ENCODE measurements at places on chromosomes 1 and 21.

- DNase-seq = peak; percentile 71
These were observed 1.5 kb upstream of the COL16A1 start for GRCh38 chr1:31705080-31705866.

GRCh38 chr1:36359383-36359782 is 26.3 kb downstream of the STK40 start:
- DNase-seq = no peak

DNA sequence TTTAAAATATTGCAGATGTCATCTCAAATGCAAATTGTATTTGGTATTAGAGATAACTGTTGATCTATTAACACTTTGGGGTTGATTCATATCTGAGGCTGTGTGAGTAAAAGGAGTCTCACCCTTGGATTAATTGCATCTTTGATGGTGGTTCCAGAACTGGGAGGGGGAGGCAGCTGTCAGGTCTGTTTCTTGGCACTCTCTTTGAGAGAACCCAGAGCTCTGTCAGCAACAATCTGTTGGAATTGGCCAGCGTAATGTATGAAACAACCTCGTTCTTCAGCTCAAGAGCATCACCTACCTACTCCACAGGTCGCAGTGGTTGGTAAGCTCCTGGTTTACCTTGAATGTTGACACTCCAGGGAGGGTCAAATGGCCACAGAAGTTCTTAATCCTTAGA is 424.1 kb downstream of the CAMTA1 start:
- no peak for DNase-seq

GRCh38 chr21:29295066-29295650 is 3.6 kb upstream of the BACH1 start:
- DNase-seq = no peak

GRCh38 chr1:28551381-28551780 is 1.5 kb upstream of the TRNAU1AP start:
- DNase-seq = no peak

- DNase-seq = peak; percentile 42
These were observed 13.3 kb downstream of the F3 start for GRCh38 chr1:94528299-94528698.

DNA sequence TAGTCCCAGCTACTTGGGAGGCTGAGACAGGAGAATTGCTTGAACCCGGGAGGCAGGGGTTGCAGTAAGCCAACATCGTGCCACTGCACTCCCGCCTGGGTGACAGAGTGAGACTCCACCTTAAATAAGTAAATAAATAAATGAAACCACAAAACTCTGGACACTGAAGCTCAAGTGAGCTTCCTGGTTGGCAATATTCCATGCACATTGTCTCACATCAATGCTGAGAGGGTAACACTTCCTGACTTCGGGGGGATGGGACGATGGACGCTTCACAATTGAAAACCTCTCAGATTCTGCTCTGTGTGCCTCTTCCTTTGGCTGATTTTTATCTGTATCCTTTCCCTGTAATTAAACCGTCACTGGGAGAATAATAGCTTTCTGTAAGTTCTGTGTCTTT is 70.0 kb upstream of the ZNF644 start:
- DNase-seq = no peak

DNA sequence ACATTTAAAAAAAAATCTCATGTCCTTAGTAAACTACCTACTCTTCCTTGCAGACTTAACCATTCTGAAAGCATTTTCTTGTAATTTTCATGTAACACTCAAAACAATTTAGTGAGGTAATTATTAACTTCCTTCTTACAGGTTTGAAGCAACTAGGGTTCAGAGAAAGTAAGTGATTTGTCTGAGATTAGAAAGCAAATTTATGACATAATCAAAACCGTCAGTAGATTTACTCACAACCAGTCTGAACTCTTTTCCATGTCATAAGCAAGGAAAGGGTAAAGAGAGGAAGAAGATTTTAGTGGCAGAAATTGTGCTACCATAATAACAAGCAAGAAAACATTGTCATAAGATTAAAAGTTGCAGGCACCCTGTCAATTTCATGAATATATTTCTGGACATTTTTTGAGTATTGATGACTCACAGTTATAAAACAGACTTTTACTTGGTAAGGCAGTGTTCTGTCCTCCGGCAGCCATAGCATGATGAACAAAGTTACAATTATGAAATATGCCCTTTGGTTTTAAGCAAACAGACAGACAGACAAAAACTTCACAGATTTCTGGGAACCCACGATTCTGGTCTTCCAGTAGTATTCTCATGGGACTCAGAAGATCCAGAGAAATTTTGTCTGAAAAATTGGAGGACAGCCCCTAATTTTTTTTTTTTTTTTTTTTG is 707.2 kb downstream of the RWDD3 start:
- no peak for DNase-seq

DNA sequence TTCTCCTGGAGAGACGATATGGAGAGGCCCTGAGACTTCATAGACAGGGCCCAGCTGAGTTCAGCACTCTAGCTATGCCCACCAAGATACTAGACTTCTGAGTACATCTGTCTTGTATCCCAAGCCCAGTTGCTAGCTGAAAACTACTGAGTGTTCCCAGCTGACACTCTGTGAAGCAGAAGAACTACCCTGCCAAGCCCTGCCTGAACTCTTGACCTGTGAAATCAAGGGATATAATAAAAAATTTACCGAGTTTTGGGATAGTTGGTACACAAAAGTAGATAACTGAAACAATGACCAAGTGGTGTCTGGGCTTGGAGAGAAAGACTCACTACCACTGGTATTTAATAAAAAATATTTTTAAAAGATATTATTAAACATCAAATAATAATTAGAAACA is 267.5 kb downstream of the TRABD2B start:
- DNase-seq = no peak

GRCh38 chr1:13624526-13624925 is 40.9 kb downstream of the PDPN start:
- DNase-seq = no peak

DNA sequence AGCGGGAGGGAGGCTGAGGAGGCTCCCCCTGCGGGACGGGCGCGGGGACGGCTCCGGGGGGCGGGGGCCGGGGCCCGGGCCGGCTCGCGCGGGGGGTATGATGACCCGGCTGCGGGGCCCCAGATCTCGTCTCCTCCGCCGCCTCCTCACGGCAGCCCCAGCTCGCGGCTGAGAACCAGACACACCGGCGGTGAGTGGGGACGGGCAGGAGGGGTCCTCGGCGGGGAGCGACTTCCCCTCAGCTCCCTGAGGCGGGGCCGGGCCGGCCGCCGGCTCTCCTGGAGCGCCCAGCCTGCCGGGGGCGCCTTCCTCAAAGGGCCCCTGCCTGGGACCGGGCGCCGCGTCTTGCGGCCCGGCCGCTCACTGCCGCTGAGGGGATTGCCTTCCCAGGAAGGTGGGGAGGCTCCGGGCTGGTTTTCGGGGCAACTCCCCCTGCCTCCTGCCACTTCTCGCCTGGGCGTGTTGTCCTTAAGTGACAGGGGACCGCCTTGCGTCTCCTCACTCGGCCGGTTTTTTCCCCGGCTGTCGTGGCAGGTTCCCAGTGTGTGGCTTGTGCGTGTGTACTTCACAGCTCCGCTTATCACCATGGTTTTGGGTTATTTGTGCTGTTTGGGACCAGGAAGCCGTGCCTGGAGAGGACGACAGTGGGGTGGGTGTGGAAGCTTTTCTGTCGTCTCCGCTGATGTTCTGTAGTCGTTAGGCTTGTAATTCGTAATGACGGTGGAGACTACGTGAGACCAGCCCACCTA is 800 bp downstream of the HIPK1 start:
- DNase-seq = peak; percentile 57

DNA sequence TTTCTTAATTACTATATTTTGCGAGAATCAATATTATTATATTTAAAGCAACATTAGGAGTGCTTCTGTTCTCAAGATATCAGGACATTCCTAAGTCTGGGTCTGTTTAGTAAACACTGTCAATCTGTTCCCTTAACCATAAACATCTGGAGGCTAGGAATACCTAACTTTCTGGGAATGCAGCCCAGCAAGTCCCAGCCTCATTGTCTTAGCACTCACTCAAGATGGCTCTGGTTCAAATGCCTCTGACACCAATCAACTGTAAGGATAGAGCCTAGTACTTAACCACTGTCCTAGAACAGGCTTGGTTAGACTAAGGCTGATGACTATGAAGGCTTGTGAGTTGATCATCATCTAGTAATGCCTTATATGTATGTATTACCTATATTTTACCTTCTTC is 61.5 kb downstream of the TNN start:
- no peak for DNase-seq

DNA sequence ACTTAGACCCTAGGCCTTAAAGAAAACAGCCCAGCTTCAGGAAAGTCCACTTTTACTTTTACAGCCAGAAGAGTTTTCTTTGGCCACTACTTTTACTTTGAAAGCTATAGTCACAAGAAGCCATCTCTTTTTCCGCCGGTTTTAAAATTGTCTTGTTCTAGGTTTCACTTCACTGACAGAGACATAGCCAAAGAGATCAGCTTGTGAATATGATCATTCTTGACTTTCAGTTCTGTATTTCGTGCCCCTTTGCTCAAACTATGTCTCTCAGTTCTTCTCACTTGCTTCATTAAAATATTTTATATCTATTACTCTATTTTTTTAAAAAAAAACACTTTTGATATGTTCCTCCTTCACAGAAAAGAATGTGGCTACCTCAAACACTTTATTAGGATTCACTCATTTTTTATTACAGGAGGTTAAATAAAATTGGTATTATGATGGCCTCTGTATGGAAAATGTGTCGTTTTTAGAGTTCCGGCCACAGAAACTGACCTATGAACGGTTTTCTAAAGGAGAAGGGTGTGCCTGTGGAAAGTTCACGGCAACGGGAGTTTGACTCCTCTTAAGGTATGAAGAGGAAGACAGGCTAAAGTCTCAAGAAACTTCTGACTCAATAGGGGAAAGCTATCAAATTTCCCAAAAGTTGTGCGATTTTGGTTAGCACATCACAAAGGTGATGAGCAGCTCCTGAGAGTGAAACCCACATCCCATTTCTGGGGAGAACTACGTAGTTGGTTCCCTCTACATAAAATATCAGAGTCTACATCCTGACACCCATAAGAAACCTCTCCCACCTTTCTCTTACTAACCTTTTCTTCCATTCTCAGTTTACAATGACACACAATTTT is 1.2 kb downstream of the MCOLN2 start:
- DNase-seq = no peak

DNA sequence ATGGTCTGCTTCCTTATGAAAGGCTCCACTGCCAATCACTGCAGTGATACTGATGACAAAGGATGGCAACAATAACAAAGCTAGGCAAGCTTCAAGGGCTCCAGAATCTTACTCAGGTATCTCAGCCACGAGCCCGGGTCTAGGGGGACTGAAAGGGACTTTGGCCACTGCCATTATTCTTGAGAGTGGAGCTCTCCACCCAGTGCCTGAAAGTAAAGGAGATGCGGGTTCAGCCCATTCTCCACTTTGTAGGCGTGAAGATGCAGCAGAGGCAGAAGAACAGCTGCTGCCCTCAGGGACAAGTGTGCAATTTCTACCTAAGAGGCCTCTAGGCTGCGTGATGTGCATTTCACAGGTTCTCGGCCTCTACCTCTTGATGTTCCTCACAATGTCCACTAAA is 31.4 kb upstream of the SLAMF9 start:
- no peak for DNase-seq

DNA sequence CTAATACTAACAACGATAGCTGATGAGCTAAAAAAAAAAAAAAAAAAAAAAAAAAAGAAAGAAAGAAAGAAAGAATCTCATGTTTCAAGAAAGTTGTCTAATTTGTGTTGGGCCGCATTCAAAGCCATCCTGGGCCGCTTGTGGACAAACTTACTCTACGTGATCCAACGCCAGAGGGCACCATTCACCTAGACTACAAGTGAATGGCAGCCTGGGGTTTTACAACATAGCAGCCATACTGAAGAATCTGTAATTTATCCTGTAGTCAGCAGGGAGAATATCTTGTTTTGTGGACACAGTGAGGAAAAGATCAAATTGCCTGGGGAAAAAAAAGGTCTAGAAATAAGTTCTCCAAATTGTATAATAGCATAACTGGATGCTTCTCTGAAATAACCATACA is 47.0 kb downstream of the CYP2J2 start:
- peak; percentile 51 for DNase-seq

GRCh38 chr1:234719454-234720251 is 109.7 kb upstream of the IRF2BP2 start:
- DNase-seq = no peak

DNA sequence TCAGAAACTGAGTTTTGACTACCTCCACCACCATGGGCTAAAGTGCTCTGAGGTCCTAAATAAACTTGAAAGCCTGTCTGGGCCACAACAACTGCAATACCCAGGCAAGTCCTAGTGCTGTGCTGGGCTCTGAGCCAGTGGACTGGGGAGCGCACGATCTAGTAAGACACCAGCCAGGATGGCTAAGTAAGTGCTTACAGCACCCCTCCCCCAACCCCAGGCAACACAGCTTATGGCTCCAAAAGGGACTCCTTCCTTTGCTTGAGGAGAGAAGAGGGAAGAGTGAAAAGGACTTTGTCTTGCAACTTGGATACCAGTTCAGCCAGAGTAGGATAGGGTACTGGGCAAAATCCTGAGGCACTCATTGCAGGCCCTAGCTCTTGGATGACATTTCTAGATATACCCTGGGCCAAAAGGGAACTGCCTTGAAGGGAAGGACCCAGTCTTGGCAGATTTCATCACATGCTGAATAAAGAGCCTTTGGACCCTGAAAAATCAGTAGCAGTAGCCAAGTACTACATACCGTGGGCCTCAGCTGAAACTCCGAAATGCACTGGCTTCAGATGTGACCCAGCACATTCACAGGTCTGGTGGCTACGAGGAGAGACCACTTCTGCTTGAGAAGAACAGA is 1.6 kb downstream of the C1orf105 start:
- peak; percentile 52 for DNase-seq

All from hippocampal formation (tissue), 2 donors.